ENCODE measurements at places on chromosomes 7 and 10.
A peak's percentile ranks its signal among the peaks of the same experiment; 100 is the strongest.

GRCh38 chr10:88493691-88494483 lies 89.2 kb downstream of the RNLS start:
- DNase-seq, result peak; percentile 40

DNA sequence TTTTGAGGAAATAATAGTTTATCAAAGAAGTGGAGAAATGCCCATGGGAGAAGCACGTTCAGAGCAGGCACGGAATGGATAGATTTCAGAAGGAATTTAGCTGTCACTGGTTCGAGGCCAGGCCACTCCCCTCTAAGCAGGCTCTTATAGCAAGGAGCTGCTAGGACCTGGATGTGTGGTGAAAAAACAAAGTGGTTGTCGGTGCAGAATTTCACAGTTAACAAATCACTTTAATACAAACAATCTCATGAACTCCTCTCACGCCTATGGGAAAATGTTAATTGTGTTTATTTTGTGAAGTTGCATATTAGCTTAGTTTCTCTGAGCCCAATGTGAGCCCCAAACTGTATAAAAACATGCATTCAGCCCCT lies 176.3 kb downstream of the PKD1L1 start:
- no peak for DNase-seq

DNA sequence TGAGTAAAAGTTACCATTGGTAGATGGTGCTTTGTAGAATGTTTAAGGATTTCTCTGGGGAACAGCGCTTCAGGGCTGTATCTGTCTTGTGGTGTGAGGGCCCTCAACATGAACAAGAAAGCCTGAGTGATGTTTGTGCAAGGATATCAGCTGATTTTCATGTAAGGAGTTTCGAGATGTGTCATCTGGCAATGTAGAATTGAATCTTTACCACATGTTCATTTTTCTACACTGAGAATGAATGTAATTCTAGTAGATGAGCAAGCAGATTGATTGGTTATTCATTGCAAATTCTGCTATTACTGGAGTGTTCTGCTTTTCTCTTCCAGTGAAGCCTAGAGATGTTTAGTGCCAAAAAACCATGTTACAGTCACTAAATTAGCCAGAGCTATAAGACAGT lies 87.7 kb downstream of the ST7 start:
- DNase-seq, result peak; percentile 50

DNA sequence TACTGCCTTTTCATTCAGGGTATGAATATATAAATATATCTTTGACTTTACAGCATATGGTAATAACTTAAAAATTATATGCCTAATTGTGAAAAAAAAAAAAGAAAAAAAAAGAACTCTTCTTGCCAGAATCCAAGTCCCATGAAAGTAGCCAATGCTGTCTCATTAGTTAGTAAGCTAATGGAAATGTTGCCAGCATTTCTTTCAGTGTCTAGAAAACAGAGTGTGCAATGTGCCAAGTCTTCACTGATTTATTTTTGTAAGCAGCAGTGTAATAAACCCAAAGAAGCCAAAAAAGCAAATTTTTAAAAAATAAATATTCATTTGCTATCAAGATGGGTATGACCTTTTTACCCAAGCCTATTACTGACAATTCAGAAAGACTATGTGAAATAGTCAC lies 31.1 kb upstream of the LRRN3 start:
- DNase-seq, result no peak

GRCh38 chr7:78149787-78150186 lies 351.2 kb downstream of the PHTF2 start:
- DNase-seq, result peak; percentile 10

DNA sequence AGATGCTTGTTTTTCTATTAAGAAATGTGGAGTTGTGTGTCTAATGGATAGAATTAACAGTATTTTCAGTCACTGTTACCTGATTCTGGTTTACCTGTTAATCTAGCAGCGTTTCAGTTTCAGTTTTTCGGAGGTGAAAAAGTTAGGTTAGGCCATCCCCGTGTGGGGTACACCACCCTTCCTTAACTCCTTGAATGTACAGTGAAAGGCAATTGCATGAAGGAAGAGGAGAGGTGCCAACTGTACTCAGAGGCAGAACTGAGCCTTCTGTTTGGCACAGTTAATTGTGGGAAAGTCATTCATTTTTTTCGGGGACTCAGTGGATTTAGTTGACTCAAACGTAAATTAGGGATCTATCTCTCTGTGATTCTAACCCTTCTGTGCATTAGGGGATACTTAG lies 35.5 kb downstream of the RPA3 start:
- DNase-seq, result no peak

GRCh38 chr7:14835384-14835783 lies 67.2 kb downstream of the DGKB start:
- DNase-seq, result no peak

Data from non-pigmented ciliary epithelial cell (primary cell).